ENCODE measurements at places on chromosomes 11 and 22.

GRCh38 chr11:45859661-45860140, 12.4 kb downstream of the CRY2 start:
- peak; percentile 96 for DNase-seq

- DNase-seq: peak; percentile 7
These were observed 239.9 kb upstream of the ZC3H12C start for GRCh38 chr11:109853156-109853776.

GRCh38 chr11:27471589-27472397, 797 bp downstream of the LGR4 start:
- no peak for DNase-seq

DNA sequence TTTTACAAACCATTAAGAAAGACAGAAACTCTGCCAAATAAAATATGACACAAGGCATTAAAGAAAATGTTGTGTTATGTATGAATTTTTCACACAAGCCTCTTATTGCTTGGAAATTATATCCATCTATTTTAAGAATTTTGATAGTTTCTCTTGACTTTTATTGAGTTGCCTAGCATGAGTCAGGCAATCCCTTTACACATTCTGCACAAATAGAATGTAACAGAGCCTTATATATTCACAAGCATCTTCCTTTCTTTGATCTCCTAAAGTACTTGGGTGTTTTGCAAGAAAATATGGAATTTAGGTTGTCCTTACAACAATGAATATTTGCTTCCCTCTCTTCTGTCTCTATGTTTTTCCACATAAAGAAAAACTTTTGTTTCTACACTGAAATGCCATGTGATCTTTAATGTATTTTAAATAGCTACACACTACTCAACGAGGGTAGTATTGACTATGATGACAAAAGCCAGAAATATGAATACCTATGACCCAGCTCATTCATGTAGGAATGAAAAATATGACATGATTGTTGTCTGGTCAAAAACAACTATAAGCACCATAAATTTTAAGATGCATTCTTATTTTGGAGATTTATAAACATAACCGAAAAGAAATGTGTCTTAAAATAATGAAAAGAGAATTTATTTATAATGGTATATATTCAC, 398.8 kb downstream of the GUCY1A2 start:
- DNase-seq: no peak
